T-helper 9 cell (primary cell): ENCODE measurements at places on chromosomes 16 and 17.

- no peak for DNase-seq
Observed at GRCh38 chr17:54426296-54426886, 474.3 kb upstream of the TOM1L1 start.

DNA sequence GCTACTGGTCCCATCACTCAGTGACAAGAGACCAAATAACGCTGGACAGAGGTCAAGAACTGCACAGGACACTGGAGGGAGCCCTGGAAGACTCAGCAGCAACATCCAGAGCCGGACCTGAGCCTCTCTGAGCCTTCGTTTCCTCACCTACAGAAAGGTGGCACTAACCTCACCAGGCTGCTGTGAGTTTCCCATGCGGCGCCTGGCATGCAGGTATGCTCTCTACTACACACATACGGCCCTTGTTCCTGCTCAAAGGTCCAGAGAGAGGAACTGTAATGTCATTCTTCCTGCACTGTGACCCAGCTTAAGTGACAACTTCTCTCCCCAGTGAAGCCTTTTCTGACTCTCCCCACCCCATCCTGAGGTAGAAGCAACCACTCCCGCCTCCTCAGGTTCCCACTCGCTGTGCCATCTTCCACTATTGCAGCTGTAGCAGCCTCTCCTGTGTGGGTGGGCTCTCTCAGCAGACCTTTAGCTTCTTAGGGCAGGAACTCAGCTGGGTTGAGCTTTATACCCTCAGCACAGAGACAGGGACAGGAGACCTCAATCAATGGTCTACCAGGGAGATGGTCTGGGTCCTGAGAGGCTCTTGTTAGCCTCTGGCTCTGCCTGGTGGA, 43.9 kb upstream of the SREBF1 start:
- DNase-seq, result no peak

- no peak for DNase-seq
Observed at GRCh38 chr17:73855720-73856333, 211.6 kb upstream of the SDK2 start.

GRCh38 chr17:58383892-58384462, 32.0 kb upstream of the SUPT4H1 start:
- no peak for DNase-seq

DNA sequence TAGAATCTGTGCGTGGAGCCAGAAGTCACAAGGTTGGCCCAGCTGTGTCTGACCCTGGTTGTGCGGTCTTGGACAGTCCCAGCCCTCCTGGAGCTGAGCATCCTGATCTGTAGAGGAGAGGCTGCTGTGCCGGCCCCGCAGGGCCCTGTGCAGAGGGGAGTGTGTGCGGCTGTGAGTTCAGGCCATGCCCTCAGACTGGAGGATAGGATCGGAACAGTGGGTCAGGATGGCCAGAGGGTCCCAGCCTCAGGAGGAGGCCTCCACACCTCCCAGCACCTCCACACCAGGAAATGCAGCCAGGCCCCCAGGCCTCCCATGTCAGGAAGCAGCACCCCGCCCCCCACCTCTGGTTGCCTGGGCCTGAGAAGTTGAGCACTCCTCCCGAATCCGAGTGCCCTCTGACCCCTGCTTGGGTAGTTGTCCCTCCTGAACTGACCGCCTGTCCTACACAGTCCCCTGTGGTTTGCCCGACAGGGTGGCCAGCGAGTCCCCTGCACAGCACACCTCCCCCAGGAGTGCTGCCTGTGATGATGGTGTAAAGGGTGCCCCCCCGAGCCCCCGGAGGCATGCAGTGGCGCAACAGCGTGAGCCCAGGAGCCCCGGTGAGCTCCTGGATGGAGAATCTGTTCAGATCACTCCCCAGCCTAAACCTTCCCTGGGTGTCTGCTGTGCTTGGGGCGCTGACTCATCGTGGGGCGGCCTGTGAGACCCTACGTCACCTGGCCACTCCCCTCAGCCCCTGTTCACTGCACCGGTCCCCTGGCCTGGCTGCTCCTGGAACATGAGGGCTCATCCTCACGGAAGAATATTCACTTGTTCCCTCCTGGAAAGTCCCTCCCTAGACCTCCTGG, 285.2 kb downstream of the SEC14L1 start:
- no peak for DNase-seq

DNA sequence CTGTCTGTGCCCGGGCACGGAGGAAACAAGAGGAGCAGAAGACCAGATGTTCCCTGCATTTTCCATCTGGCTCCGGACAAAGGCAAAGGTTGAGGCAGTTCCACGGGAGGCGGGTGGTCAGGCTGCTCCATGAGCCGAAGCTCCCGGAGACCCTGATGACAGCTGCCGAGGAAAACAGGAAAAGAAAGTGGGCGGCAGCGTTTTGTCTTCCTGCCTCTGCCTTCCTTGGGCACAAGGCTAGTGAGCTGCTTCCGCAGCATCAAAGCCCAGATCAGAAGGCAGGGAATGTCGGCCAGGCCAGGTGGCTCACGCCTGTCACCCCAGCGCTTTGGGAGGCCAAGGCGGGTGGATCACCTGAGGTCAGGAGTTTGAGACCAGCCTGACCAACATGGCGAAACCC, 16.2 kb downstream of the SLC43A2 start:
- DNase-seq, result no peak

GRCh38 chr16:77376358-77376757, 58.5 kb downstream of the ADAMTS18 start:
- DNase-seq, result no peak

GRCh38 chr16:58205276-58206036, 7.5 kb upstream of the CSNK2A2 start:
- DNase-seq, result no peak

- DNase-seq, result no peak
Observed at GRCh38 chr17:43418441-43419374, 19.9 kb downstream of the ARL4D start.

- no peak for DNase-seq
Observed at GRCh38 chr16:60107437-60107836, 1373.3 kb upstream of the GOT2 start.

- DNase-seq, result no peak
Observed at GRCh38 chr16:88061346-88062110, 110.3 kb downstream of the BANP start.

GRCh38 chr16:2820836-2821486, 3.9 kb downstream of the PRSS21 start:
- DNase-seq, result no peak

GRCh38 chr16:2075631-2076030, 27.8 kb downstream of the TSC2 start:
- DNase-seq, result no peak

DNA sequence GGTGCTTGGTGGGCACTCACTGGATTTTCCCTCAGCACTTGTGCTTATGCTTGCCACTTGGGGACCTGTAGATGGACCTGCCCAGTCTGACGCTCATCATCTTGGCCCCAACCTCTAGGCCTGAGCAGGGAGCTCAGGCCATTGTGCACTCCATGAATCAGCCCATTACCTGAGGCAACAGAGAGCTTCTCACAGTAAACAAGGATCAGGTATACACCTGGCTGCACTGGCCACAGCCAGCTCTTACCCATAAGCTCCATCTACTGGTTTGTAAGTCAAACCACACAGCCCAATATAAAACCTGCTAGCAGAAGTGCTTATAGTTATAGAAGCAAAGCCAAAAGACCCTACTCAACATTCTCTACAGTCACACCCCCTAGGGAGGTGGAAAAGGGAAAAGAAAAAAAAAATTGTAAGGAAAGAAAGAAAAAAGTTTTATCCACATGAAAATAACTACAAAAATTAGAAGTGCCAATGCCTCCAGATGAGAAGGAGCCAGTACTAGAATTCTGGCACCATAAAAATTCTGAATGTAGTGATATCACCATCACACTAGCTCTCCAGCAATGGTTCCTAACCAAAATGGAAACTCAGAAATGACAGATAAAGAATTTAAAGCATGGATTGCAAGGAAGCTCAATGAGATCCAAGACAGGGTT, 87.8 kb upstream of the CDH5 start:
- no peak for DNase-seq

DNA sequence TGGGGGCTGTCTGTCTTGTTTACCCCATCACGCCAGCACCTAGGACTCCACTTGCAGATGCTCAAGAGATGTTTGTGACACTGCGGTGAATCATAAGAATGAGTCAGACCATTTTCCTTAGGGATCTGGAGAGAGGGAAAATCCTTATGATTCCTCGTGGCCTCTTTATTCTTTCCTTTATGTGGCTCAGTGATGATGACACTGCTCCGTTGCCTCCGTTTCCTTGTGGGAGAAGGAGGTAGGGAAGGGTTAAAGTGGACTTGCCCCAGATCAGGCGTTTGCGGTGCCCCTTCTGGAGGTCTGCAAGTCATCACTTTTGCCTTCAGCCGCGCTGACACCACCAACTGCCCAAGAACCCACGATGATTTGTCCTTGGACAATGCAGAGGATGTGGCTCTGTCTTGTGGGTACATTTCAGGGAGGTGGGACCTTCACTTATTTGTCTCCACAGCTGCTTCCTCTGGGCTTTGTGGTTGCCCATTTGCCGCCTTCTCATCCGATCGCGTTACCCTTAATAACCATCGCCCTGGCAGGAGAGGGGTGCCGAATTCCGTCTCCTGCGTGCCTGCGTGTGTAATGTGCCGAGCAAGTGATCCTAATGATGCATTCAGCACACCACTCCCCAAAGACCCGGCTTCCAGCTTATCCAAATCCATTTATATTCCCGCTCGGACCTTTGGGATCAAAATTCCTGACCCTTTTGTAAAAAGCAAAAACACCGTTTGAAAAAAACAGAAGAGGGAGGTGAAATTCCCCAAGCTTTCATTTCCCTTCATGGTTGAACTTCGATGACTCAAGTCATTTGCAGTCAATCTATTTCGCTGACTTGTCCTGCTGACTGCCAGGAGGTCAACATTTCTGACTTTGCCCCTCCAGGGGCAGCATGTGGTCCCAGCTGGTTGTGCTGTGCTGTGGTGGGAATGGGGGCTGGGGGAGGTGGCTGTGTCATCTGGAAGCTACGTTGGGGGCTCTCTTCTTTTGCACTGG, 87.2 kb upstream of the IRX3 start:
- DNase-seq, result no peak

GRCh38 chr17:83122834-83123233, 43.4 kb downstream of the METRNL start:
- DNase-seq, result no peak

- DNase-seq, result peak; percentile 18
Observed at GRCh38 chr16:85615014-85615851, 2.1 kb downstream of the GSE1 start.

- DNase-seq, result no peak
Observed at GRCh38 chr16:27517664-27518063, 32.0 kb downstream of the GTF3C1 start.

DNA sequence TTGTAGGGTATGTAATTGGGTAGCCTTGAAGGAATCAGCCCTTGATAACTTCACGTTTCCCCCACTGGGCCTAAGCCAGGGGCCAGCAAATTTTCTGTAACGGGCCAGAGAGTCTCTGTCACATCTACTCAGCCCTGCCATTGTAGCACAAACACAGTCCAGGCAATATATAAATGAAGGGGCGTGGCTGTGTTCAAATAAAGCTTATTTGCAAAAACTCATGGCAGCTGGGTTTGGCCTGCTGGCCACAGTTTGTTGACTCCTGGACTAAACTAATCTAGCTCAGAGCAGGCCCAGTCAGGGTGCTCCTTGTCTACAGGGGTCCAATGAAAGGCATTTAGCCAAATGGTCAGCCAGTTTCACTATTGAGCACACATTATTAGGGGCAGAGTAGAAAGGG, 141.6 kb downstream of the CCDC182 start:
- no peak for DNase-seq

- no peak for DNase-seq
Observed at GRCh38 chr16:85733839-85734170, 17.1 kb downstream of the C16orf74 start.

- DNase-seq, result no peak
Observed at GRCh38 chr16:29819506-29819905, 756 bp upstream of the MVP start.

DNA sequence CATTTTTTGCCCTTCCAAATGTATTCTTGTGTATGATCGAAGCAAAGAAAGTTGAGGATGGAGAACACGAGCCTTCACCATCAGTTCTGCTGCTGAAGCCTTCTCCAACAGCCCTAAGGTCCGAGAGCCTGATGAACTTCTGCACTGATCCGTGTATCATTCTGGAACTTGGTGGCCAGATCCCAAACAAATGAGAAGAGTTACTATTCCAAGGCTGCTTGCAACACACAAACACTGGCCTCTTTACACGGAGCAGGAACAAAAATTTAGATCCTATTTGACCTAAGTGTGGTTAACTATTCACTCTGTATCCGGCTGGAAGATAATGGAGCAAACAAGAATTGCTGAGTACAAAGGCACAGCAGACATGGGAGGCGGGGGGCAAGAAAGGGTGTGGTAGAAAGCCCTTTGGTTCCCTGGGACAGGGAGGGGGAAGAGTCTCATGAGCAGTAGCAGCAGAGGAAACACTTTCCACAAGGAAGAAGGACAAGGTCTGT, 282.9 kb downstream of the SOX9 start:
- DNase-seq, result no peak

- DNase-seq, result no peak
Observed at GRCh38 chr17:77611791-77612502, 346.6 kb upstream of the TNRC6C start.

- DNase-seq, result no peak
Observed at GRCh38 chr17:42547001-42547461, 5.7 kb upstream of the HSD17B1 start.

GRCh38 chr16:22240023-22240710, 34.1 kb downstream of the EEF2K start:
- DNase-seq, result no peak

DNA sequence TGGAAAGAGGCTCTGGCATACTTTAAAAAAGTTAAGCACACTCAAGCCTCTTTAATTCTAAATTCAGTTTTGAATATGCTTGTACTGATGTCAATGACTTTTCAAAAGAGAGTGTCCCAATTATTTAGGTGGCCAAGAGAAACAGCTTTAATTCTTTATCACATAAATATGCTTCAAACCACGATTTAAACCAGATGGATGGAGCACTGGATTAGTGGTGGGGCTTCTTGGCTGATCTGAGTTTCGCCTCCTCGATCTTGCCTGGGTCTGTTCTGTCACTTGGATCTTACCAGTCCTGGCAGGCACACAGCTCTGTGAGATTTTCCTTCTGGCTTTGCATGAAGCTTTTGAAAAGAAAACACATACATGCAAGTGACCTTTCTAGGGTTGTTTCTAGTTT, 467.8 kb downstream of the MAF start:
- no peak for DNase-seq

DNA sequence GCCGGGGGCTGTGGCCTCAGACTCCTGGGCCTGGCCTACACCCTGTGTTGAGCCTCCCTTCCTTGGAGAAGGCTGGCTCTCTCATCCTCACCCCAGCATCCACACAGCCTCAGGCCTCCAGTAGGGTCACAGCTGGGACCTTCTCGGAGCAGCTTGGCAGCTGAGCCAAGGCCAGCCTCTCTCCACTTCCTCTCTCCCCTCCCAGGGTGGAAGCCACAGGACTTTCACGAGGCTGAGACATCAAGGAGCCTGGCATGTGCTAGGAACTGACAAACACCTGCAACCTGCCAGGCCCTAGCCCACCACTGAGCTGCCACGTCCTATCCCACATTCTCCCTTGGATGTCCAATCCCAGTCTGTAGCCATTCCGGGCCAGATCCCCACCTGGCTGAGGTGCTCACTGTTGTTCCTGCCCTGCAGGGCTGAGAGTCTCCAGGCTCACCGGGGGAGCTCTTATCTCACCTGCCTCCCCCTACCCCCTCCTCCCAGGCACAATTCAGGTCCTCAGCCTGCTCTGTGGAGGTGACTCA, 3.1 kb downstream of the MMP15 start:
- no peak for DNase-seq
